ENCODE measurements at places on chromosomes 1 and 21.

- no peak for DNase-seq
Measured at GRCh38 chr1:58107943-58108342, 438.6 kb downstream of the OMA1 start.

DNA sequence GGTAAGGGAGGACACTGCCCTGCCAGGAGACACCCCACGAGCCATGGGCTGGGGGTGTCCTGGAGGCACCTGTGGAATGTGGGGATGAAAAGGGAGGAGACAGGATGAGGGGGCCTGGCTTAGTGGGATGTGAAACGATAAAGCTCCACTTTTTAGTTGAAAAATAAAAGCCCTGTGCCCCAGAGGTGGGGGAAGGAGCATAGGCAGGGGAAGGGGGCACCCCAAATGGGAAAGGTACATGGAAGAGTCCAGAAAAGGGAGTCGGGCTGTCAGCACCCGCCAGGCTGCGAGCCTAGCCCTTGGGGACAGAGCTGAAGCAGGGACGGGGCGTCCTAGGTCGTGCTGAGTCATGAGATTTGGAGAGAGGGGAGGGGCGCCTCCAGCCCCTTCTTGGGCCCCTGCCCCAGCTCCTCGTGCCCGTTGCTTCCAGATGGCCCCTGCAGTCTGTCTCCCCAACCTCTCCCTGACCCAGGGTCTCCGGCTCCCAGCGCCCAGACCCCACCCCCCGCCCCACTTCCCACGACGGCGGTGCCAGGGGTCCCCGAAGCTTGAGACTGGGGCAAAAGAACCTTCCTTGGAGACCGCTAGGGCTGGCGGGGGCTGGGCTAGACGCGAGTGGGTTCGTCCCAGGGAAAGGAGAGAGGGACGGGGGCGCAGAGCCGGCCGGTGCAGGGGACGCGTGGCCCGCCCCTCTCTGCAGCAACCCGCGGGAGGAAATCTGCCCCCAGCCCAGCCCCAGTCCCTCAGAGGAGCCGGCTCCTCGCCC lies 795 bp downstream of the SYT2 start:
- no peak for DNase-seq

DNA sequence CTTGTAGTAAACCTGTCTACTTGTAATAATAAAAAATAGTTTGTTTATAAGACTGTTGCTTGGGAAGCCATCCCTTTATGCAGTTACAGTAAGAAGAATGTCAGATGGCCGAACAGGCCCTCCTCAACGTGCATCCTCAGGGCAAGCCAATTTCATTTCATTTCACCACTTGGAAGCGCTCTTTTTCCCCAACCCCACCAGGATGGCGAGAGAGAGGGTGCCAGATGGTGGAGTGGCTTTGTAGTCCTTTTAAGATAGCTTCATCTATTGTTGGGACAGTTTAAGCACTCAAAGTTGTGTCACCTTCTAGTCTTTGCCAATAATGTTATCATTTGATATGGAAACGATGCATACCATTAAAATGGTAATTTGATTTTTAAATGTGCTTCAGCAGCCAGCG lies 356.3 kb upstream of the CAMK1G start:
- DNase-seq = no peak

- no peak for DNase-seq
Measured at GRCh38 chr1:233316473-233316872, 11.1 kb upstream of the MAP3K21 start.

DNA sequence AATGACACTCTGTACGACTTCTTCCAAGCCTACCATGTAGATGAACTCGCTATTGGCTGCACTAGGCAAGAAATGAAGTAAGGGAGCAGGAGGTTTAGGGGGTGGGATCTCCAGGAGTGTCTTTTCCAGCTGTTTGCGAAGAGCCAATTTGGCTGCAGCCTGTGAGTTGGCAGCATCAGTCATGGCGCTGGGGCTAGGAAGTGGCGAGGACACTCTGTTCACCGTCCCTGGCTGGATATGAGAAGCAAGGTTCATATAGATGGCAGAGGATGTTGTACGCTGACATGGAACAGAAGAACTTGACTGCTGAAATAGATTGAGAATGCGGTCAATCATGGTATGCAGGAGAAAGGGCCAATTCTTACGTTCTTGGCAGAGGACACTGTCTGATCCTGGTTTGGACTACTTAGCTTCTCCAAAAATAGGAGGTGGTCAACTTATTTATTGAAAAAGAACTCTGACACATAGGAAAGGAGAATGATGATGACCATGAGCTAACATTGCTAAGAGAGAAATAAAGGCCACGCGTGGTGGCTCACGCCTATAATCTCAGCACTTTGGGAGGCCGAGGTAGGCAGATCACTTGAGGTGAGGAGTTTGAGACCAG lies 41.2 kb downstream of the SLC27A3 start:
- no peak for DNase-seq

- DNase-seq = no peak
Measured at GRCh38 chr1:39047374-39048229, 21.5 kb downstream of the NDUFS5 start.

DNA sequence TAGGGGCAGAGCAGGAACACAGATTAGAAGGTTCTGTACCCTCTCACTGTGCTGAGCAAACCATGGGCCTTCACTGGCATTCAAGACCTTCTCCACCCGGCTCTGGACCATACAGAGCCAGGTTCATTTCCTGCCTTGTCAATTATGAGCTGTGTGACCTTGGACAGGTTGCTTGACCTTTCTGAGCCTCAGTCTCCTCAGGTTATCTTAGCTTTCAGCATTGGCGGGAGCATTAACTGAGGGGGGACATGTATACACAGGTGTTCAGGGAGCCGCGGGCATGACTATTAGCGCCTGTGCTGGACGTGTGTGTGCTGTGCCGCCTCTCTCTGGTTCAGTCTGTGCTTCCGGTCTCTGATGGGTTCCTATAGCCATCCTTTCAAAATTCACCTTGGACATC lies 32.1 kb downstream of the HTR6 start:
- no peak for DNase-seq

- DNase-seq = peak; percentile 68
Measured at GRCh38 chr1:226626577-226626956, 78.0 kb downstream of the STUM start.

- no peak for DNase-seq
Measured at GRCh38 chr21:36571556-36571955, 91.6 kb upstream of the CLDN14 start.

DNA sequence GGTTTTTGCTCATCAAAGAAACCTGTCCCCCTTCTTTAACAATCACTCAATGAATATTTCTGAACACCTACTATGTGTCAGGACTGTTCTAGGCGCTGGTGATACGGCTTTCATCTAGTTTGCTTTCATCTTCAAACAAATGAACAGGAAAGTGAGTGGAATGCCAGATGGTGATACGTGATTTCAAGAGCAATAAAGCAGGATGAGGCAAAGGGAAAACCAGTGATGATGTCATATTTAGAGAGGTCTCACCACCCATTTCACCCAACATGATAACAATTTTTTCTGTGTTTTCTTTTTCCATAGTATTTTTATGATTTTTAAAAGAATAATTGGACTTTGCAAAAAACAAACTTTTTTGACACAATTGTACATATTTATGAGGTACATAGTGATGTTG lies 11.3 kb upstream of the SLC6A17 start:
- DNase-seq = no peak

DNA sequence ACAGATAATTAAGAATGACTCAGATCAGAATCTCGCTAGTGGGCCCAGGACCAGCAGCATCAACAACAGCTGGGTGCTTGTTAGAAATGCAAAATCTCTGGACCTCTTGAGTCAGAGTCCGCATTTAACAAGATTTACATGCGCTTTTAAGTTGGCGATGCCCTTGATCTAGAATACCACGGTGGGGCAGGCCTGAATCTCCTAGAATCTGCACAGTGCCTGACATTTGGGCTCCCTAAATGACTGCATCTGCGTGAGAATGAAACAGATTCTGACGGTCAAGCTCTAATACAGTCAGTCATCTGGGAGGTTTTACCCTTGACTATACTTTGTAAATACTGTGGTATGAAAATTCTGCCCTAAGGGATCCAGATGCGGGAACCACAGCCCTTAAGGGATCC lies 17.2 kb upstream of the RAB29 start:
- DNase-seq = no peak

Data from stimulated activated CD4-positive, alpha-beta T cell treated with anti-CD3 and anti-CD28 coated beads, Interleukin-1b, Interleukin-23, amount 100 ng/mL, for 24 hours (primary cell).